H1 (cell line): ENCODE measurements at places on chromosomes 2 and 18.

- no peak for DNase-seq
These were observed 68.6 kb downstream of the DGKD start for GRCh38 chr2:233422649-233423551.

DNA sequence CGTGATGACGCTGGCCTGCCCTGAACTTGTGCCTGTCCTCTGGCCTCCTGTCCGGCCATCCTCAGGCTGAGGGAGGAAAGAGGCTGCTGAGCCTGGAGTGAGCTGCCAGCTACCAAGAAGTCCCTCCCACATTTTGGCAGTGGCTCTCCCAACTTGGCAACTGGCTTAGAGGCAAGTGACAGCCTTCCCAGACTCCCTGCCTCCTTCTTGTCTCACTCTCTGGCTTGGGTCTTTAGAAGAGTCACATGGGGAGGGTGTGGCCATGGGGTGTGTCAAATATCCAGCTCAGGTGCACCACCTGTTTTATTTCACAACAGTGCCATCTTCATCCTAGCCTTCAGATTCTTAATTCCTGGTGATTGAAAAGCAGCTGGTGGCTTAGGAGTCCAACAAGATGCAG is 222.9 kb downstream of the PRKCE start:
- DNase-seq: no peak

- DNase-seq: no peak
These were observed 356.3 kb upstream of the CDH20 start for GRCh38 chr18:60976976-60977375.

GRCh38 chr18:77082316-77082955 is 50.1 kb downstream of the MBP start:
- DNase-seq: no peak

DNA sequence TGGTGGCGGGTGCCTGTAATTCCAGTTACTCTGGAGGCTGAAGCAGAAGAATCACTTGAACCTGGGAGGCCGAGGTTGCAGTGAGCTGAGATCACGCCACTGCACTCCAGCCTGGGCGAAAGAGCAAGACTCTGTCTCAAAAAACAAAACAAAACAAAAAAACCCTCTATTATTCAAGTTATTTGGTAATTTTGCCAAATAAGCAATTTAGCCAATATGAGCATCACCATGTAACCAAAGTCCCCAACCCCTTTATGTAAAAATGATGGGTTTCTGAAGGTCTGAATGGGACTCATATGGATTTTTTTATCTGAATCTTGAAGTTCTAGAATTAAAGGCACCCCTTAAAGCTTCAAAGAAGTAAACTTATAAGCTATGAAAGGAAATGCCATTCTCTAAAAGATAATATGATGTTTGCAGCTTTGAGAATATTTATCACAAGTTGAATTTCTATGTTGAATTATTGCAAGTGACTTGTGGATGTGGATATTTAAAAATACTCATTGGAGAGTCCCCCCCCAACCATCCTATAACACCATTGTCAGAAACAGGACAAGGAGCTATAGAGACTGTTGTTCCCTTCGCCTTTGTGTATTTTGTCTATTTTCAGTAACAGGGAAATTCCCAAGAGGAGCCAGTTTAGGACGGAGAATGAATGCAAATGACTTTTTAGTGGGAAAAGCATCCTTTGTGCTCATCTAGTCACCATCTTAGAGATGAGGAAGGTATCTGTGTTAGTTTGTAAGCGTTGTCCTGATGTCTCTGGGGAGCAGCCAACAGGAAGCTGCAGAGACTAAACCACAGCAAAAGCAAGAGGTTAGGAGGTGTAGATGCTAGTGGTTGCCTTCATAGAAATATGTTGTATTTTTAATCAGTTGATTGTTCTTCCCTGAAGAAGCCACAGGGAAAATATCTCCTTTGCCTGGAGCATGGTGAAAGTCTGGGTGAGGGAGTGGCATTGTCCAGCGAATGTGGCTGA is 68.3 kb downstream of the TET3 start:
- no peak for DNase-seq

GRCh38 chr18:32907648-32908423 is 135.0 kb upstream of the KLHL14 start:
- DNase-seq: no peak

- no peak for DNase-seq
These were observed 323.1 kb downstream of the KCNJ3 start for GRCh38 chr2:155021618-155022017.

DNA sequence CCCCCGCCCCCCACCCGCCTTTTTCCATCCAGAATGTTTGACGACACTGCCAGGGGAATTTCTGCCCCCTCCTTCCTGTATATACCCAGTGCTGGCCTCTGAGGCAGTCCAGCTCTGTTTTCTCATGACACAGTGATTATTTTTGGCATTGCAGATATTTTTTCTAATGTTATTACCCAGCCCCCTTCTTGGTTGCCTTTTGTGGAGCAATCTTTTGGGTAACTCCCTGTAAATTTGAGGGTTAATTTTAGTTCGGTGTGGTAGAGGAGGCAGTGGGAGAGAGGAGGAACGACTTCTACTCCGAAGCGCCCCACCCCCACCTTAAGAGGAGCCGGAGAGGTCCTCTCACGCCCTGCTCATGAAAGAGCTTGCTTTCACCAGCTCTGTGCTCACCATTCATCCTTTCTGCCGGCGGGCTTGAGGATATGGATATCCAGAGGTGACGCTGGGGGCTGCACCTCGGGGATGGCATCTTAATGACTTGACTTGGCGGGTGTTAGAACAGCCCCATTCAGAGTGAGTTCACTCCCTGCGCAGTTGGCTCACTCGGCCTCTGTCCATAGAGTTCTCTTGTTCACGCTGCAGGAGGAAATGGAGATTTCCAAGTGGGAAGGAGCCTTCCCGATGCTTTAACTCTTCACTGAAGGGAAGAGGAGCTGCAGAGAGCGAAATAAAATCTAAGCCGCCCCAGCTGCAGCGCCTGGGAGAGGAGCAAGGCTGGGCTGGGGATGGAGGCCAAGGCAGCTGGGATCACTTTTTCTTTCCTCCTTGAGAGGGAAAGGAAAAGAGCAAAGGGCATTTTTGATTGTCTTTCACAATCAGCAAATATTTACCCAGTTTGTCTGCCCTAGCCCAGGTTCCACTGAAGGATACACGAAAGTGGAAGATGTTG is 38.4 kb downstream of the EPAS1 start:
- peak; percentile 56 for DNase-seq

- no peak for DNase-seq
These were observed 155.5 kb downstream of the CLIP4 start for GRCh38 chr2:29270701-29271121.

- peak; percentile 77 for DNase-seq
These were observed 1.0 kb downstream of the CYP1B1 start for GRCh38 chr2:38074764-38075506.

DNA sequence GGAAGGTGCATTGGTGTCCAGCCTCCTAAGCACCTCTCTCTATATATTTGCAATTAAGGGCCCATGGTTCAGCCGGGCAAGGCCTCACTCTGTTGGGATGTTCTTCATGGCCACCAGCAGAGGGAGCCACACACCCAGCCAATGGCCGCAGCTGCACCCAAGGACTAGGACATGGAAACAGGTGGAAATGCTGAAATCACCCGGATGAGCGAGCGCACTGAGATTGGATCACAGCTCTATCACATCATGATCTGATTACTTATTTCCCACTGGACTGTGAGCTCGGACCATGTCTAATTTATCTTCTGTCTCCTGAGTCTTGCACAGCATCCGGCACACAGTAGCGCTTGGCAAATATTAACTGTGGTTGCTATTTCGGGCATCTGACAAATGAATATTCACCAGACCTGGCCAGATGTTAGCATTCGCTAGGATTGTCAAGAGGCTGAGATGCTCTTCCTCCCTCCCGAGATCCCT is 31.2 kb downstream of the KIF3C start:
- peak; percentile 79 for DNase-seq

- no peak for DNase-seq
These were observed 134.8 kb downstream of the ZNF385B start for GRCh38 chr2:179726461-179727180.

DNA sequence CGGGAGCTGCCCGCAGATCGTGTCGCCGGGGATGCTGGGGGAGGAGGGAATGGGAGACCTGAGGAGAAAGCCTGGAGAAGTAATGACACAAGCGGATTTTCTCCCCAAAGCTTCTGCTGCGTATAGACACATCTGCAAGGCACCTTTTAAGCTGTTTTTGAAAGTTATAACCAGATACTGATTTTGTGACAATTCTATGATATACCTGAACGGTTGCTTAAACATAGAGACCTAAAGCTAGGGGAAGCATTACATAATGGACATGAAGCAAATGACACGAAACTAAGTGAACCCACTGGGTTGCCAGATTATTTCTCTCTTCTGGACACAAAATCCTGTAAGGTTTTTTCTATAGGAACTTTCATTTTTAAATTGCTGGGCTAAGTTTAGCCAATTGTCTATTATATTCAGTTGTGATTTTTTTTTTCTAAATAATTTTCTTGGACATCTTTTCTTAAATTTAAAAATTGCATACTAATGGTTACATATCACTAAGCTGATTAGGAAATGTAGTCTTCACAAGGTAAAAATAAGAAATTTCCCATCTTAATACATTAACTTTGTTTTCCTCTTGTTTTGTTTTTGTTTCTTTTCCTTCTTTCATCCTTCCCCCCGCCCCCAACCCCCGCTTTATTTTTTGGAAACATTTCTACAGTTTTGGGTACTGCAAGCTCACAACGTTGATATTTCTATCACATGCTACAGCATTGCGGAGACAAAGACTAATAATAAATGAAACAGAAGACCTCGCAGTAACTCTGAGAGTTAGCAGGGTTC is 1.3 kb downstream of the OSBPL6 start:
- DNase-seq: no peak

GRCh38 chr2:6921321-6921922 is 4.2 kb downstream of the RNF144A start:
- DNase-seq: no peak

GRCh38 chr18:77207540-77207939 is 42.1 kb upstream of the GALR1 start:
- DNase-seq: no peak
